ENCODE measurements at places on chromosomes 7 and 10.

- DNase-seq, result no peak
Measured at GRCh38 chr10:24944512-24945255, 7.7 kb downstream of the PRTFDC1 start.

DNA sequence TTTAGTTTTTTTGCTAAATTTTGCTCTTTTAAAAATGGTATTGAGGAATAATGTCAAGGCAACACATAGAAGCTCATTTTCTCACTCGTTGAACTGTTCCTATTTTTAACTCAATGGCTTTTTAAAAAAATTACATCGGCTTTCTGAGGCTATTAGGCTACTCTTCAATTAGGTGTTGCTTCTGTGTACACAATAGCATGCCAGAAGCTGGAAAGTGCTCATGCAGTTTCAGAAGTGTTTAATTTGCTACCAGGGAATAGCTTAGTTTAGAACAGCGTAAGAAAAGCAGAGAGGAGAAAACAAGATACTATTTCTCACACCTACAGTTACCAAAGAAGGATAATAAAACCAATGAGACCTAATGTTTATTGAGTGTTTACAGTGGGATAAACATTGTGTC lies 157.4 kb downstream of the NXPH1 start:
- no peak for DNase-seq

DNA sequence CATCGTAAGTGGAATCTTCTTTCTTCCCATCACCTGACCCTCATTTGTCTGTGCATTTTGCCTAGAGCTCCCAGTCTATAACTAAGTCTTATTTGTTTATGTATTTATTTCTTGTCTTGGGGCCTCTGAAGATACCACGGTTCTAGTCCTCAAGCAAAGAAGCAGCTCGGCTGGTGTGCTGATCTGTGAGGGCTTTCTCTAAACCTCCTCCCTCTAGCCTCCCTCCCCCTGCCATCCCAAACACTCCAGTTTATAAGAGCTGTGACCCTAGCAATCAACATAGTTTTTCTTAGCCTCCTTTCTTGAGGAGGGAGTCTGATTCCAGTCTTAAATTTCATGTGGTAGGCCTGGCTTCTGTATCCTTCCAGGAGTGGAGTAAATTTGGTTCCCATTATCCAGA lies 15.7 kb upstream of the NDUFA5 start:
- no peak for DNase-seq

GRCh38 chr7:32928785-32929298 lies 28.4 kb upstream of the FKBP9 start:
- no peak for DNase-seq

DNA sequence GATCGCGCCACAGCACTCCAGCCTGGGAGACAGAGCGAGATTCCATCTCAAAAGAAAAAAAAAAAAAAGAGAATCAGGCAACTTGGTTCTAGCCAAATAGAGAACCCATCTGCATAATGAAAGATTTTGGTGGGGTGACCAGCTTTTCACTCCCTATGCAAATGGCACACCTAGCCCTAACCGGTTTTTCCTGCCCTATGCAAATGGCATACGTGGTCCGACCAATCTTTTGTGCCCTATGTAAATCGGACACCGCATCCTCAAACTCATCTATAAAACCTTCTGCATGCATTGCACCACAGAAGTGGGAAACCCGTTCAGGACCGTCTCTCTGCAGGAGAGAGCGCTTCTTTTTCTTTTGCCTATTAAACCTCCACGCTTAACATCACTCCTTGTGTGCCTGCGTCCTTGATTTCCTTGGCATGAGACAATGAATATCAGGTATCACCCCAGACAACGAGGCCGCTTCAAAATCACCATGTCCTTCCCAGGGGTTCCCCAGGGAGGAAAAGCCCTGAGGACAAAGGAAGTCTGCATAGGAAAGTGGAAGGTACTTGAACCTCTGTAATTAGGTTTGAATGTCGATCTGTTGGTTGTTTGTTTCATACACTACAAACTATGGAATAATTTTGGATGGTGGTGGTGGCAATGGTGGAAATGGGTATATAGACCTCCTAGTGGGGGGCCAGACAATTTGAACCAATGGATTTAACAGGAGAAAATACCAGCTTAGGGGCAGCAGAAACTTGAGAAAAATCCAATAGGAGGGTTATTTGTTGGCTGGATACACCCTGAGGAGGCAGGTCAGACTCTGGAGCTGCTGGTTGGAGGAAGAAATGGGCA lies 396.2 kb downstream of the TYW1 start:
- peak; percentile 79 for DNase-seq

- DNase-seq, result no peak
Measured at GRCh38 chr7:117895276-117895675, 22.0 kb upstream of the CTTNBP2 start.

GRCh38 chr10:130074639-130075038 lies 36.0 kb downstream of the C10orf143 start:
- DNase-seq, result no peak

DNA sequence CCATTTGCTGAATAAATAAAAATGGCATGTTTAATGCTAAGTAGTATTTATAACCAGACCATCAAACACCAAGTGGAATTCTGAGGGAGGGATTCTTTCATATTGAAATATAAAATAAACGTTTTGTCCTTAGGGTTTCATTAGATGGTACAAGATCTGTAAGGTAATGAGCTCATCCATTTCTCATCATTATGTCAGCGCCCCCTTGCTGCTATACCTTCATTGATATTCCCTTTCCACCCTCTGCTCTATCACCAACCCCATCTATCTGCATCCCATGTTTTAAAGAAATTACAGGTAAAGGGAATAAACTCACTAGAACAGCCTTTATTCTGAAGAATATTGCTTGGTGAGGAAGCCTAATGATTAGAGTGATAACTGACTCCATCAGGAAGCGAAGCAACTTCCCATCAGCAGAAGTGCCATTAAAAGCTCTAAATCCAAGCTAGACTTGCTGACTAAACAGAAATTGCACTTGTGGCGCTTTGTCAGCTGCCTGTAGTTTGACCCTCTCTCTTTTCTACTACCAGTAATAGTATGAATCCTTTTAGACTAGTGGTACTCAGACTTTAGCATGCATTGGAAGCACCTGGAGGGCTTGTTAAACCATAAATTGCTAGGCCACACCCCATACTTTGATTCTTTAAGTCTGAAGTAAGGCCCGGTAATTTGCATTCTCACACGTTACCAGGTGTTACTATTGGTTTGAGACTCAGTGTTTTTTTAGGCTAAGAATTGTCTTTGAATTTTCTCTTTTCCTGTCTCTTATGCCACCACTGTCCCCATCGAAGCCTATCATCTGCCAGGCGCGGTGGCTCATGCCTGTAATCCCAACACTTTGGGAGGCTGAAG lies 27.5 kb downstream of the ADD3 start:
- DNase-seq, result no peak

GRCh38 chr7:90594751-90595317 lies 1.3 kb upstream of the CDK14 start:
- DNase-seq, result no peak

DNA sequence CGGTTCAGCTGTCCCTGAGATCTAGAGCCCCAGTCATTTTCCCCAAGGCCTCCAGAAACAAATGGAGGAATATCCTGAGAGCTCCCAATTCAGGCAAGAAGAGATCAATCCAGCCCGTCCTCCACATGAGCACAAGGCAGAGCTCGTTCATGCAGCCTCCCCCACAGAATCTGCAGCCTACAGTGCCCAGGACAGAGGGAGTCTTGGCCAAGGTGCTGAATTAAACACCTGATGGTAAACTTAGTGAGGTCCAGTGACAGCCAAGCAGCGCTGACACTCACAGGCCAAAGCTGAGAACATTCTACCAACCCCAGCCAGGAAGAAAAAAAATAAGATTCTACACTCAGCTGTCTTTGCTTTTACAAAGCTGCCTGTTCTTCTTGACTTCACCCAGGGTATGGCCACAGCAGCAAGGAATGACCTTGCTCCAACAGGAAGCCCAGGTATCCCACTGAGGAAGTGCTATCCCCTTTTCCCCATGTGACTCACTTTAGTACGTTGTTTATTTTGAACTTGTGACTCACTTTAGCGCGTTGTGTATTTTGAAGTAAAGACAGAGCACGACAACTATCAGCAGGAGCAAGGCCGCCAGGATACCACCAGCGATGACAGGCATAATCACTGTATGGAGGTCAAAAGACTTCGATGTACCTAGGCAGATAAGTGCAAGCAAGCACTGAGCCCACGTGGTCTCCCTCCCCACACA lies 4.4 kb upstream of the CUZD1 start:
- no peak for DNase-seq

DNA sequence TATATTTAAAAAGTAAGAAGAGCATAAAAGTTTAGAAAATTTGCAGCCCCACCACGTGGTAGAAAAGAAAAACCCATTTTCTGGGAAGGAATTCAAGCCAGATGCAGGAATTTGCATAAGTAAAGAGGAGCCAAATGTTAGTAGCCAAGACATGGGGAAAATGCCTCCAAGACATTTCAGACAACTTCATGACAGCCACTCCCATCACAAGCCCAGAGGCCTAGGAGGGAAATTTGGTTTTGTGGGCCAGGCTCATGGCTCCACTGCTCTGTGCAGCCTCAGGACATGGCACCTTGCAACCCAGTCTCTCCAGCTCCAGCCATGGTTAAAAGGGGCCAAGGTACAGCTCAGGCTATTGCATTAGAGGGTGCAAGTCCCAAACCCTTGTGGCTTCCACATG lies 411.9 kb downstream of the THSD7A start:
- no peak for DNase-seq

GRCh38 chr7:16396766-16397500 lies 24.4 kb downstream of the CRPPA start:
- DNase-seq, result no peak

DNA sequence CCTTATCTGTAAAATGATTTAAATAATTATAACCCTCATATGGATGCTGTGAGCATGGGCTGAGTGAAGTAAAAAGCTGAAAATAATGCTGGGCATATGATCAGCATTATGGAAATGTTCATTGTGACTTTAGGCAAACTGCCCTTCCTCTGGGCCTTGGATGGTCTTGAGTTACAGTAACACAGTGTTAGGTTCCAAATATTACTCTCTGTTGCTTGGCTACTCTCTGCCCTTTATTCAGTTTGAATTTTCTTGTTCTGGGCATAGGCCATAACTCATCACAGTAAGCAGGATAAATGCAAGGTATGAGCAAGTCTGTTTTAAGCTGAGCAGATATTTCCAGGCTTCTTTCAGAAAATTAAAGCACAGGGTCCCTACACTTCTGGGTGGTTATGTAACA lies 868.0 kb downstream of the KCNMA1 start:
- DNase-seq, result no peak

- DNase-seq, result no peak
Measured at GRCh38 chr7:25735674-25736242, 416.2 kb upstream of the NFE2L3 start.

GRCh38 chr7:67422601-67423000 lies 426.0 kb downstream of the TYW1 start:
- DNase-seq, result no peak

DNA sequence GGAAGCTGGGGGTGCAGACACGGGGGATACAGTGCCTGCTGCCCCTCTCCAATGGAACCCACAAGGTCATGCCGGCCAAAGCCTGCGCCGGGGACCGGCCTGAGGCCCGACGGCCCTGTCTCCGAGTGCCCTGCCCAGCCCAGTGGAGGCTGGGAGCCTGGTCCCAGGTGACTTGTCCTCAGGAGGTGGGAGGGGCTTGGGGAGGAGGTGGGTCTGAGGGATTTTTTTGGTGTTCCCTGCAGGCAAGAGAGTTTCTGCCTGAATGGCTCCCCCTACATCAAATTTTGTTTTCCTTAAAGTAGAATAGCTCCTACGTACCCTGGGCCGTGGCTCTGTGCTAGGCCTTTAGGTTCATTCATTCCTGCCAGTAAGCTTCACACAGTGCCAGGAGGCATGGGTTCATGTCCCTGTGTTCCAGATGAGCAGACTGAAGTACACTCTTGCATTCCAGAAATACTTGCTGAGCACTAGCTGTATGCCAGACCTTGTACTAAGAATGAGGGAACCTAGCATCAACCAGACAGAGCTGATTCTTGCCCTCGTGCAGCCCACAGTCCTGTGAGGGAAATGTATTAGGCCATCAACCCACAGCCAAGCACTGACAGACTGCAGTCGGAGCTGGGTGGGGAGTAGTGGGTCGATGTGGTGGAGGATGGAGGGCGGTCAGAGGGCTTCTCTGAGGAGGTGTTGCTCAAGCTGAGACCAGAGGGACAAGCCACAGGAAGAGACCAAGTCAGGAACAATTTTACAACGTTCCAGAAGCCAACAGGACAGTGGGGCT lies 31.1 kb downstream of the TBATA start:
- DNase-seq, result no peak

GRCh38 chr7:116249969-116250553 lies 39.7 kb downstream of the TES start:
- no peak for DNase-seq

DNA sequence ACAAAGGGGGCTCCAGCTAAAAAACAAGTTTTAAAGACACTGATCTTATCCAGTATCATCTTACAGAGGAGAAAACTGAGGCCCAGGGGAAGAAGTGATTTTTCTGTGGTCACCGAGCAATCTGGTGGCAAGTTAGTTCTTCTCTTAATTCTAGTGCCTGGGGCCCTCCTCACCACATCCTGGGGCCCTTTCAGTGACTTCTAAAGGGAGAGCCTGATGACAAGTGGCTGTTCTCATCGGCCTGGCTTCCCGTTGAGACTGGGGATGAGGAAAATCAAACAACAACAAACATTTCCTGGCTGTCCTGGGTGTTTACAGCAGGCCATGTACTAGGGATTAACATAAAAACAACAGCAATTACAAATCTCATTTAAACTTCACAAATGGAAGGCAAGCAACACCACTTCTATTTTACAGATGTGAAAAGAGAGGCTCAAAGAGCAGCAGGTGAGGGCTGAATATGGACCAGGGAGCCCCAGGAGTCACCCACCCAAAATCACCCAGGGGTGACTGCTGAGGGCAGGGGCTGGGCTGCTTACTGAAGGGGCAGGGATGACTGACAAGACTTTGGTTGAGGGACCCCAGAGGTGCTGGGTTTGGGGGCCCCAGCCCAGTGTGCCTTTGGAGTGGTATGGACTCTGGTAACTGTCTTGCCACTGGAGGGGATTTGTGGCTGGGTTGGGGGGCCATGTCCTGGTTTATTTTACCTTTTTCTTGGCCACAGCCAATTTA lies 24.7 kb upstream of the MTPAP start:
- no peak for DNase-seq

GRCh38 chr7:157625973-157626742 lies 289.4 kb downstream of the DNAJB6 start:
- DNase-seq, result no peak

- no peak for DNase-seq
Measured at GRCh38 chr7:47887016-47887640, 61.1 kb downstream of the PKD1L1 start.

DNA sequence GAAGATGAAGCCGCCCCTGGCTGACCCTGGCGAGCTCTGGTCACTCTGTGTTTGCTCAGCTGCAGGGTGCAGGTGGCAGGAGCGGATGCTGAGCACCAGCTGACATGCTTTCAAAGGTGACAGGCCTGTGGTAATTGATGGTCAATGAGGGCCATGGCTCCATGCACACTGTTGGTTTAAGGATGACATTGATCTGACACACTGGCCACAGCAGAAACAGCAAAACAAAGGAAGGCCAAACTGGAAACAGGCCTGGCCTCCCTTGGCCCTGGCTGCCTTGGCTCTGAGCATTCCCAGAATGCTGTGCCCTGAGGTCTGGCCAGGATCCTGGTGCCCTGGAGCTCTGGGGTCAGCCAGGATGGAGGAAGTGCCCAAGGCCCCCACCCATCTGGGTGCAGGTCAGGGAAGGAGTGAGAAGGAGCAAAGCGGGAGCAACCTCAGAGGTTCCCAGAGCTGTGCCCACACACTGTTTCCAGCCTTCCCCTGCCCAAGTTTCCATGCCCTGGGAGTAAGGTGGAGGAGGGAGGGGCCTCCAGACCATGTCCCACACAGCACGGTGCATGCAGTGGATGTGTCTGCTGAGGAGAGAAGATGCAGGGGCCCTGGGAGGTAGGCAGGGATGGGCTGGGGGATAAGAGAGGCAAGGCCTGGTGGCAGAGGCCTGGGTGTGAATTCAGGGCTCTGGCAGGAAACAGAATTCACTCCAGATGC lies 302.2 kb downstream of the RPS24 start:
- no peak for DNase-seq

All from DMS79 (cell line).